ENCODE measurements at places on chromosomes 5 and 9.

DNA sequence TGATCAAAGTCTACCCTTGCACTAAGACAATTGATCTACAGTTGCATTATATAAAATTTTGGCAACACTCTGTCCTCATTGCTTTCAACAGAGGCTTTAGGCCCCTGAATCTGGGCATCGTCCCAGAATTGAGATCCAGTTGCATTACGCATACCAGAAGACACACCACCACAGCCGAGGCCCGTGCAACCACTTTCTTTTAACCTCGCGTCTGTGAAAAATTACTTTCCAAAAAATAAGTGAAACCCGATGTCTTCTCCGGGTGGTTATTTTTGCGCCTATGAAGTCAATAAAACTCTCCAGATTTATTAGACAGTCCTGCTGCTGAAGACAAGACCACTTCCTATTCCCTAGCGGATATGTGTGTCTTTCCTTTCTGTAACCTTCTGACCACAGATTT lies 52.1 kb upstream of the NFIB start:
- no peak for DNase-seq

GRCh38 chr5:60512117-60512516 lies 187.8 kb downstream of the DEPDC1B start:
- DNase-seq: no peak

- no peak for DNase-seq
Observed at GRCh38 chr5:6029811-6030271, 348.5 kb downstream of the MED10 start.

DNA sequence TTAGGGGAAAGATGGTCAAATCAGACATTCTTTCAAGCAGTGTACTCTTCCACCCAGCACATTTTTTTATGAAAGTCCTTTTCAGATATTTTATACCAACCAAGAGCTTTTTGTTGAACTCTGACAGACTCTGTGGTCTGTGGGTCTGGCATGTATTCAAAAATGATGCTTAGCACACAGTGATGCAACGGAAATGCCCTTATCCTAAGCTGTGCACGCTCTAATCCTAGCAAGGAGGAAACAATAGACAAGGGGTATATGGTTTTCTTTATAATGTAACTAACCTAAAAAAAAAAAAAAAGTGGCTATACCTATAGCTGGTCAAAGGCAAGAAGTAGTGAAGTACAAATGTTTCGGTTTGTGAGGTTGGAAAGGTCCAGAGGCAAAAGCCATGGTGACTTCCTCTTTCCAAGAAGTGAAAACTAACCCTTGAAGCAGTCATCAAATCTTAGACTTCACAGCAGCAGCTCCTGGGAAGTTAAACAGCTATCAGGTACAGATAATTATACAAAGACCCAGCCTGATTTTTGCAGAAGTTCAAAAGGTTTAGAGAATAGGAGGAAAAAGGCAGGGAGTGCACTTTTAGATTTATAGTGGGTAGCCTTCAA lies 82.5 kb downstream of the SEMA6A start:
- no peak for DNase-seq

- no peak for DNase-seq
Observed at GRCh38 chr9:126894052-126894603, 20.5 kb upstream of the RALGPS1 start.

DNA sequence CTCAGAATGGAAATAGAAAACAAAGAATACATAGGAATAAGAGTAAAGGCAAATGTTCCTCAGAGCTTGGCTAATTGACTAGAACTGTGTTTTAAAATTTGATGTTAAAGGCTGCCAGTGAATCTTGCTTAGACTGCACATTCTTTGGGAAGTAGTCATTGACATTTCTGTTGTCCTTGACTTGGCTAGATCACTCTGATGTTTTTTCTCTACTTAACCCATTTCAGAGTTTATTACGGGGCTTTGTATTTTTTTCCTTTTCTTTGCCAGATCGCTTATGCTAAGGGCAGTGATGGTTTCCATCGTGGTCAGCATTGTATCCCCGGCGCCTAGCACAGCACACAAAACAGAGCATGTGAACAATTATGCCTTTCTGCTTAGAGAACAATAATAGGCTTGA lies 1126.7 kb upstream of the CDH9 start:
- no peak for DNase-seq

DNA sequence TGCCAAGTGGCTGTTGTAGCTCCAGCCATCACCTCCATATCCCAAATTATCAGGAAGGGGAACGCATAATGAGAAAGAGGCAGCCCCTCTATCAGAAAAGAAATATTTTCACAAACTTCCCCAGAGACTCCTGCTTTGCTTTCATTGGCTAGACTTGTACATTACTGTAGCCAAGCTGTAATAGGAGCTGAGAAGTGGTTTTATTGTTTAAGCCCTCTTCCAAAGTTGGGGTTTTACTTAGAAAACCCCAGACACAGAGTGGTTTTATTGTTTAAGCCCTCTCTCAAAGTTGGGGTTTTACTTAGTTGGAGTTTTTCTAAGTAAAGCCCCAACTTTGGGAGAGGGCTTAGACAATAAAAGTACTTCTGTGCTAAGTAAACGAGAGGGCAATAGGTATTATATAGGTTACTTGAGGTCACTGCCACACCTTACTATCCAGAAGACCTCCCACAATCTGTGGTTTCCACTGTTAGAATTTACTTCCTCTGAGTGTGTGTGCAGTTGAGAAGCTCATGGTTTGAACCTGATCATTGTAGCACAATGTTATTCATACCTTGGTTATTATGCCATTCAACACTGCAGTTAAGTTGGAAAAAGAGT lies 215.7 kb upstream of the OTULINL start:
- DNase-seq: no peak

DNA sequence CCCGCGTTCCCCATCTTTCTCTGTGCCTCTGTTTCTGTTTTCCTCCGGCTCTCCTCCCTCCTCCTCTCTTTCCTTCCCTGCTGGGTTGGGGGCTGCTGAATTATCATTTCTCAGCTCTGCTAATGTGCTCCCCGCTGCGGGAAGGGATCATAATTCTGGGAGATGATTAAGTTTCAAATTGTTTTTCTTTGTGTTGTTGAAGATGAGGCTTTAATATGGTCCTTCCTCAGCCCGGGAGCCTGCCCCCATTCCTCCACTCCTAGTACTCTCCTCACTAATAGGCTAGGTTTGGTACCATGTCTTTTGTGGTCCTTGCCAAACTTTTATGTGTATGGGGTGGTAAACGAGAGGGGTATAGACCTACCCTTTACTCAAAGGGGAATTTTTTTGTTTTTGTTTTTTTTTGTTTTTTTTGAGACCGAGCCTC lies 5.7 kb upstream of the PCDH1 start:
- DNase-seq: no peak

- DNase-seq: no peak
Observed at GRCh38 chr5:176692326-176692725, 45.0 kb downstream of the TSPAN17 start.

DNA sequence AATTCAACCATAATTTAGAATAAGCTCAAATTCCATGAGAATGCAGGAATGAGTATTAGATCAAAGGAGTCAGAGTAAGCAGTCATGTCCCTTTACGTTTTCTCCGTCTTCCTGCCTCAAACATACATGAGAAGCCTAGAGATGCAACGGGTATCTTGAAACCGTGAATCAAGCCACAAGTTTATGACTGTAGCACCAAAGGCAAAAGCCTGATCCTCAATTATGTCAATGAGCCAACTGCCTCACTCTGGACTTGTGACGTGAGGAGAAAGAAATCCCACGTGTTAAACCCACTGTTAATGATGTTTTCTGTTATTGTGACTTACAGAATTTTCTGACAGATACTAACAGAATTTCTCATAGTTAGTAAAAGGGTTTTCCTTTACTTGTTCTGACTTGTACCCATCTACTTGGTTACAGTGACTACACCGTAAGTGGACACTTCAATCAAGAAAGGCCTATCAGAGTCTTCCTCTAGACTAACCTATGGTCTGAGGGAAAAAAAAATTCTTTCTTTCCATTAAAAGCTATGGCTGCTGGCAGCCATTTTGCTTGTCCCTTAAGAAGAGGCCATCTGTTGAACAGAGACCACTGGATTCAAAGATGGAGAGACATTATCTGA lies 35.3 kb upstream of the HK3 start:
- no peak for DNase-seq

GRCh38 chr5:150630461-150631325 lies 9.8 kb upstream of the SYNPO start:
- DNase-seq: no peak

- DNase-seq: no peak
Observed at GRCh38 chr5:178230879-178231538, 1.6 kb downstream of the PHYKPL start.

DNA sequence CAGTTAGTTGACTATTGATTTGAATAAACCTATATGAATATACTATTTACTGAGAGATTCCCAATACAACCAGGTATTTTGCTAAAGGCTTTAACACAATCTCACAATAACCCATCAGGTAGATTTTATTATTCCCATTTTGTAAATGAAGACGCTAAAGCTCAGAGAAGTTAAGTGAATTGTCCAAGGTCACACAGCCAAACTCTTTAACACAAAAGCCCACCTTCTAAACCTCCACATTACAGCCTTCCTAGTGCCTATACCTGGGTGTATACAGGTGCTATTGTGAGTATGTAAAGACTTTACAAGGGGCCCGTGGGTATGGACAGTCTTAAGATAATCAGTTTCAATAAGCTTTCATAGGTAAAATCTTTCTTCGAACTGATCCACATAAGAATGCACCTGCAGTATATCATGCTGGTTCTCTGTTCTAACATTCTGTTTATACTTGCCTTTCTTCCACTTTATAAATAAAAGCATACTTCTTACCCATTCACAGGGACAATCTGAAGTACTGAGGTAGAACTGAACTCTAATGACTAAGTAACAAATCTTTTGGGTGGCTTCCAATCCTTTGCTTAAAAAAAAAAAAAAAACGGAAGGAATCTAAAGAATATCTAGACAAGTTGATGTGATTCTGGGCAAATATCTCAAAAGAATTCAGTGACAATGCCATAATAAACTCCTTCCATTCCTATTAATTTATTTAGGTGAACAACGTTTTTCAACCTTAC lies 59.1 kb downstream of the PJA2 start:
- no peak for DNase-seq

GRCh38 chr5:115895821-115896220 lies 54.1 kb downstream of the AP3S1 start:
- DNase-seq: no peak

GRCh38 chr5:16144416-16144815 lies 35.2 kb downstream of the MARCHF11 start:
- DNase-seq: no peak

DNA sequence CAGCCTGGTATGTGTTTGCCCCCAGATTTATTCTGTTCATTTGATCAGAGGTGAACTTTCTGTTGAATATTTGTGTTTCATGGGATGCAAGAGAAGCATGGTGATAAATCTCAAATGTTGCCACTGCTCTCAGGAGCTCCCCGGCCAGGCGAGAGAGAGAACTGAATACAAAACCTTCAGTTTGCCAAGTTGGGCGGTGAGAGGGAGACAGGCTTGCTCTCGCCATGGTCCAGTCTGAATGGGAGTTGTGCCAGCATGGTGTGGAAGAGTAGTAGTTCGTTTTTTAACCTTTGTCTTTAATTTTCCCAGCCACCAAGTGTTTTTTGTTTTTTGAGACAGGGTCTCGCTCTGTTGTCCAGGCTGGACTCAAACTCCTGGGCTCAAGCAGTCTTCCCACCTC lies 2.7 kb downstream of the NTMT1 start:
- no peak for DNase-seq

- no peak for DNase-seq
Observed at GRCh38 chr9:136049491-136050265, 45.4 kb downstream of the NACC2 start.

DNA sequence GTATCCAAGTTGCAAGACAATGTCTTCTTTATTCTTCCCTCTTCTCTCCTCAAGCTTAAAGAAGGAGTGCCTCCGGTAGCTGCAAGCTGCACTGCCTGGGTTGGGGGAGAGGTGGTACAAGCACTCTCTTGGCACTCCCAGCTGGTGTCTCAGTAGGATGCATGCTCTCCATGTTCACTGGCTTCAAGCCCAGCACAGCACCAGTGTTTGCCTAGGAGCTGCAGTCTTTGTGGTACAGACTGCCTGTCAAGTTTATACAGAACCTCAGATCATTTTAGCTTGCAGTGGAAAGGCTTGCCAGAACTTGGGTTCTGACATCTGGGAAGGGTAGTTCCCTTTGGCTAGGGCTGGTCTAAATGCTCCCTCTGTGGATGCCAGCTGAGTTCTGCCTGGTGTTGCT lies 505.6 kb downstream of the MAN2A1 start:
- DNase-seq: no peak

DNA sequence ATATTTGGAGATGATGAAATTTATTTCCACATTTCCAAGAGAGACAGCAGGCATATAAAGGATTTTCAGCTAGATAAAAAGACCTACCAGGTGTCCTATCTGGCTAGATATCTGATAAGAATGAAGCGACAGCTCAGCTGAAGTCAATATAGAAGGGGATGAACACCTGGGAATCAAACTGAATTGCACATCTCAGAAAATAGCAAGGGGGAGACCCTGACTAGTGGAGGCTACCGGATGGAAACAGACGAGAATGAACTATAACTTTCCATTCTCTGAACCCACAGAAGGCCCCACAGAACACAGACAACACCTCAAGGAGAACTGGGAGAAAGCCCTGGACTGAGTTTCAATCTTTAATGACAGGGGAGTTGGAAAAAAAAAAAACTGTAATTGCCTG lies 51.1 kb downstream of the CPLANE1 start:
- DNase-seq: no peak

GRCh38 chr9:4086119-4087090 lies 213.5 kb downstream of the GLIS3 start:
- no peak for DNase-seq

DNA sequence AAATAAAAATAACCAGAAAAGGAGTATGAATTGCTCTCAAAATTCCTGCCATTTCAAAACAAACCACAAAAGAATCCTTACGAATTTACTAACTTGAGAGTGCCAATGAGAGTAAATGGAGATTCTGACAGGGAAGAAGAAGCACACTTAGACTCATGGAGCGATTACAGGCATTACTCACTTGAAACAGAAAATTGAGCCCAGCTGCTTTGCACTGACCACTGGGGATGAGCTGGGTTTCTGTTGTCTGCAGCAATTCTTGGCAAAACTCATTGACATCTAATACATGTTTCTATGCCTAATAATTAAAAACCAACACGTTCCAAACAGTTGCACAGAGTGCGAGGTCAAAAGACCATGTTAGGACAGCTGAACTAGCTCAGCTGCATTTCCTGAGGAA lies 731.6 kb downstream of the DNAH5 start:
- DNase-seq: no peak

- DNase-seq: no peak
Observed at GRCh38 chr9:101705135-101705661, 33.2 kb downstream of the GRIN3A start.
